Progenitor cell of endocrine pancreas (in vitro differentiated cells): ENCODE measurements at places on chromosomes 3 and 15. TPM values are rescaled to one million over a fixed set of nuclear protein-coding genes. Genes with fewer than 3 reads are reported as not detected.

The SLC28A1 gene
- not detected in 2 replicates for total RNA-seq

The UNC45A gene
- 83.4 and 90.6 TPM in 2 replicates for total RNA-seq

The RMDN3 gene
- 23.4 and 25.9 TPM in 2 replicates for total RNA-seq

The HCLS1 gene
- total RNA-seq = 0.46 and 0.73 TPM in 2 replicates

The PIF1 gene
- total RNA-seq = 18.9 and 19.6 TPM in 2 replicates

The IMPDH2 gene
- total RNA-seq = 197 and 206 TPM in 2 replicates

The ASB14 gene
- total RNA-seq = not detected in 2 replicates

The CPLX3 gene
- not detected in 2 replicates for total RNA-seq

DNA sequence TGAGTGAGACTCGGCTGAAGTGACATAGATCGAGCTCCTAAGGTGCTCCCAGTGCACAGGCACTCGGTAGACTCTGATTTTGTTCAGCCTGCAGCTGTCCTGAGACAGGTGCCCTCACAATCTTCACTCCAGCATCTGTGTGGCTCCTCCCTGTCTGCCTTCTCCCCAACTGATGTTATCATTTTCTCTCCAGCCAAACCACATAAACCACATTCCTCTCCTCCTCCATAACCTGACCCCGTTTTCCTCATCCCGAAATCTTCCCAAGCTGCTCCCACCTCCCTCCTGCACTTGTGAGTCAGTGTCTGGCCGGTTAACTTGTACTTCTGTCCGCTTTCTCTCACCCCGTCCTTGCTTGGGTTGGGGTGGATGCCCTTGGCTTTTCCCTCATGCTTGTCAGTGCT, 93.3 kb upstream of the HACD2 start:
- no peak overlapping the region for H3K27ac ChIP-seq
- H3K4me1 ChIP-seq = peaks cover 4% of the 10 kb centered on the region
- no peak for DNase-seq
- no peak overlapping the region for H3K4me3 ChIP-seq
- peaks cover 47% of the 10 kb centered on the region for H3K27me3 ChIP-seq
- no peaks in the 10 kb centered on the region for H3K36me3 ChIP-seq

- H3K27me3 ChIP-seq = no peaks in the 10 kb centered on the region
- H3K36me3 ChIP-seq = no peaks in the 10 kb centered on the region
- H3K4me1 ChIP-seq = peaks cover 5% of the 10 kb centered on the region
- H3K4me3 ChIP-seq = no peak overlapping the region
- no peak overlapping the region for H3K27ac ChIP-seq
- no peak for DNase-seq
Observed at GRCh38 chr3:62968128-62968527, 92.9 kb upstream of the CADPS start.

DNA sequence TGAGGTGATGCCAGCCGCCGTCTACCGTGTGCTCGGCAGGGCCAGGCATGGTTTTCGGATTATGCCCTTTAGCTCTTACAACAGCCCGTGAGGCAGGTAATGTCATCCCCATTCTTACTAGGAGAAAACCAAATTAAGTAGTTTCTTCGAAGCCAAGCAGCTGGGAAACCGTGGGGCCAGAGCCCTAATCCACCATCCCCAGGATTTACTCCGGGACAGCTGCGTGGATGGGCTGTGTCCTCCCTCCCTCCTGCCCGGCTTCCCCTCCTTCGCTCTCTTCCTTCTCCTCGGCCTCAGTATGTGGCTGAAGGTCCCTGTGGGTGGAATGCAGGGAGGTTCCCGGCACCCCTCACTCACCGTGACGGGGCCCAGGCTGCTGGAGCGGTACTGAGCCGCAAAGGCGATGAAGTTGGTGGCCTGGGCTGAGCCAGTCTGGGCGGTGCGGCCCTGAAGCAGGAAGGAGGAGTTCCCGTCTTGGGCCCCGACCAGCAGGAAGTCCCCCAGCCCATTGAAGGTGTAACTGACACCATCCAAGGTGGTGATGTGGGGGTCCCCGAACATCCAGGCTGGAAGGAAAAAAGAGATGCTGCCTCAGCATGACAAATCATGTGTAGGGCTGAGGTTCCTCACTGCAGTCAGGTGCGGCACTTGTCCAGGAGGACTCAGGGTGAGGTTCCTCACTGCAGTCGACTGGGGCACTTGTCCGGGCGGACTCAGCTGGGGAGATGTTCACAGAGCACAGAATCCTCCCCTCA, 42.5 kb downstream of the MUC20 start:
- DNase-seq = no peak
- no peak overlapping the region for H3K4me3 ChIP-seq
- H3K4me1 ChIP-seq = no peaks in the 10 kb centered on the region
- no peaks in the 10 kb centered on the region for H3K36me3 ChIP-seq
- peaks cover 11% of the 10 kb centered on the region for H3K27me3 ChIP-seq
- no peak overlapping the region for H3K27ac ChIP-seq

DNA sequence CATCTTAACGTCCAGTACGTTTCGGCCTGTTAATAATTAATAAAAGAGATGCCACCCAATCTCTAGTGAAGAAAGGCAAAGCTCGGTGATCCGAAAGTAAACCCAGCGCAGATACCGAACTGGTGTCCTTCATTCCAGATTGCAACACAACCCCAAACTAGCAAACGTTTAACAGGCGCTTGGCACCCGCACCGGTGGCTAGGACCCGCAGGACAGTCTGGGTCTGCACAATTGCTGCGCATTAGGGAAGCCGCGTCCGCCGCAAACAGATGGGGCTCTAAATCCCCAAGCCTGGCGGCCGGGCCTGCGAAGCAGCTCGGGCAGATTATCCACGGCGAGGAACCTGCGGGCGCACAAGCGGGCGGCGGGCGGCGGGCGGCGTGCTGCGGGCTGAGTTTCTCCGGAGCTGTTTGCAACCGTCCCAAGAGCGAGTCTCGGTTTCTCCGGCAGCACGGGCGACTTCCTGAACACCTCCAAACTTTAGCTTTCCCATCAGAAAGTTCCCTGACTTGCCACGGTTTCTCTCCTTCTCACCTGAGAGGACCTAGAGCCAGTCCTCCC, 112.1 kb upstream of the ICE2 start:
- H3K4me3 ChIP-seq = peak overlapping the region; percentile 75
- peak overlapping the region; percentile 89 for H3K27ac ChIP-seq
- no peaks in the 10 kb centered on the region for H3K36me3 ChIP-seq
- peak; percentile 36 for DNase-seq
- H3K4me1 ChIP-seq = peaks cover 20% of the 10 kb centered on the region
- peaks cover 4% of the 10 kb centered on the region for H3K27me3 ChIP-seq

- no peaks in the 10 kb centered on the region for H3K36me3 ChIP-seq
- H3K27me3 ChIP-seq = peaks cover 93% of the 10 kb centered on the region
- no peak for DNase-seq
- no peak overlapping the region for H3K4me3 ChIP-seq
- H3K4me1 ChIP-seq = peaks cover 5% of the 10 kb centered on the region
Observed at GRCh38 chr15:96406701-96407100, 76.2 kb downstream of the NR2F2 start.

- peaks cover 10% of the 10 kb centered on the region for H3K4me1 ChIP-seq
- H3K4me3 ChIP-seq = no peak overlapping the region
- peaks cover 10% of the 10 kb centered on the region for H3K36me3 ChIP-seq
- H3K27ac ChIP-seq = no peak overlapping the region
Observed at GRCh38 chr3:179068779-179069530, 2.7 kb downstream of the ZMAT3 start.

- no peak overlapping the region for H3K4me3 ChIP-seq
- DNase-seq = no peak
- no peaks in the 10 kb centered on the region for H3K36me3 ChIP-seq
- H3K4me1 ChIP-seq = no peaks in the 10 kb centered on the region
Observed at GRCh38 chr15:49923671-49924070, 195.4 kb downstream of the ATP8B4 start.

DNA sequence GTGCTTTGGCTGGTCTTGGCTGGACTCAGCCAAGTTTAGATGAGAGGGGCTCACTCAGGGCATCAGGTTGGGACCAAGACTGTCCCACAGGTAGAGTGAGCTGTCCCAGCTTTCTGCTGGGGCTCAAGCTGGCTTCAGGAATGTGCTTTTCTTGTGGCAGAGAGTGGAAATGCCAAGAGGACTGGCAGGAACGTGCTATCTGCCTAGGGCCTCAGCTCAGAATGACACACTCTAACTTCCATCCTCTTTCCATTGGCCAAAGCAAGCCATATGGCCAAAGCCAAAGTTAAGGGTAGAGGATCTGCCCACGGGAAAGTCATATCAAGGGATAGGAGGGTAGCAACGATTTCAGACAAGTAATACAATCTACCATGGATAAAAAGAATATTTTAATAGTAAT, 178.8 kb downstream of the ABHD5 start:
- no peaks in the 10 kb centered on the region for H3K36me3 ChIP-seq
- no peak overlapping the region for H3K27ac ChIP-seq
- peaks cover 27% of the 10 kb centered on the region for H3K4me1 ChIP-seq

GRCh38 chr3:73404435-73404834, 220.3 kb downstream of the PDZRN3 start:
- H3K27ac ChIP-seq = no peak overlapping the region
- H3K27me3 ChIP-seq = no peaks in the 10 kb centered on the region
- H3K4me3 ChIP-seq = no peak overlapping the region
- H3K36me3 ChIP-seq = peaks cover 7% of the 10 kb centered on the region

DNA sequence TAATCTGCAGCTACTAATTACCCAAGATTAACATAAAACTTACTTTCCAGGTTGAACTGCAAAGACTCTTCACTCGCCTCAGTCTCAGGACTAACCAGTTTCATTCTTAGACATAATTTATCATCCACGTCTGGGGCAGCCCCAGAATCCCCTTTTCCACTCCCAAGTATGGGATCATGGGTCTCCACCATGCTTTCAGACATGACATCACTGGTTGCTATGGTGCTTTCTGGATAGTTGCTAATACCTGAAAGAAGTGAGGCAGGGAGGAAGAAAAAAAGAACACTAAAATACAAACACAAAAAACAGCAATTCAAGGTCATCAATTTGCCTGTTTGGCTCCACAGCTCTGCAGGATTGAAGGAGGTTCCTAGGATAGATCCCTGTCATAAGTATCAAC, 46.6 kb downstream of the TP53BP1 start:
- no peaks in the 10 kb centered on the region for H3K27me3 ChIP-seq
- peak overlapping the region; percentile 15 for H3K27ac ChIP-seq
- H3K4me1 ChIP-seq = no peaks in the 10 kb centered on the region
- no peak for DNase-seq
- H3K4me3 ChIP-seq = no peak overlapping the region

DNA sequence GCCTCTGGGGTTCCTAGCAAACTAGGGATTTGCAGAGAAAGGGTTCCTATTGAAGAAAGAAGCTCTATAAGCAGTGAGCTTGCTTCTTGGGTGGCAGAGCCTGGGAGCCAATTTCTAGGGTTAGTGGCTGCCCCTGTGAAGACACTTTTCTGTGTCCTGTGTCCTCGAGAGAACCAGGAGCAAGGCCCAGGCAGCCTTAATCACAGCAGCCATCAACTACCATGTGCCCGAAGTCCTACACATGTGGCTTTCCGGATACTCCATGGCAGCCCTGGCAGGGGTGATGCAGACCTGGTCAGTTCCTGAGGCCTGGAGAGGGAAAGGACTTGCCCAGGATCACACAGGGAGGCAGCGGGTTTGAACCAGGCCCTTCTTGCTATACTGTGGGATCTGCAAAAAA, 27.7 kb upstream of the TSPAN3 start:
- H3K27me3 ChIP-seq = peaks cover 7% of the 10 kb centered on the region
- peaks cover 17% of the 10 kb centered on the region for H3K4me1 ChIP-seq
- H3K4me3 ChIP-seq = no peak overlapping the region
- DNase-seq = no peak
- H3K36me3 ChIP-seq = no peaks in the 10 kb centered on the region
